ENCODE measurements at places on chromosomes 6 and 20.

GRCh38 chr6:91149246-91149955 lies 562.5 kb upstream of the MAP3K7 start:
- DNase-seq, result no peak

- DNase-seq, result no peak
Observed at GRCh38 chr20:258963-259362, 1.4 kb downstream of the DEFB132 start.

DNA sequence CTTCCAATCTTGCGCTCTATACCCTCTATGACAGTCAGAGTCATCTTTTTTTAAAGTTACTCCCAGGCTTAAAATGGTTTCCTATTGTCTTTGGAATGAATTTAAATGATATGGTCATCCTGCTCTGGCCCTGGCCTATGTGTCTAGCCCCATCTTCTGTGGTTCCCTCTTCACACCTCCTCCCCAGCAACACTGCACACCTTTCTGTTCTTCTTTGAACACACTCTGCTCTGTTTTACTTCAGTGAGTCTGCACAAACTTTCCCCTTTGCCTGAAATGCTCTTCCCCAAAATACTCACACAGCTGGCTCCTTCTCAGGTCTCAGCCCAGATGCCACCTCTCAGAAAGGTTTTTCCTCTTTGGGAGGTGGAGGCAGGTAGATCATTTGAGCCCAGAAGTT lies 132.7 kb downstream of the FYN start:
- no peak for DNase-seq

GRCh38 chr20:21511850-21512633 lies 1.8 kb downstream of the NKX2-2 start:
- DNase-seq, result no peak

- DNase-seq, result no peak
Observed at GRCh38 chr6:15575357-15576033, 87.3 kb downstream of the DTNBP1 start.

DNA sequence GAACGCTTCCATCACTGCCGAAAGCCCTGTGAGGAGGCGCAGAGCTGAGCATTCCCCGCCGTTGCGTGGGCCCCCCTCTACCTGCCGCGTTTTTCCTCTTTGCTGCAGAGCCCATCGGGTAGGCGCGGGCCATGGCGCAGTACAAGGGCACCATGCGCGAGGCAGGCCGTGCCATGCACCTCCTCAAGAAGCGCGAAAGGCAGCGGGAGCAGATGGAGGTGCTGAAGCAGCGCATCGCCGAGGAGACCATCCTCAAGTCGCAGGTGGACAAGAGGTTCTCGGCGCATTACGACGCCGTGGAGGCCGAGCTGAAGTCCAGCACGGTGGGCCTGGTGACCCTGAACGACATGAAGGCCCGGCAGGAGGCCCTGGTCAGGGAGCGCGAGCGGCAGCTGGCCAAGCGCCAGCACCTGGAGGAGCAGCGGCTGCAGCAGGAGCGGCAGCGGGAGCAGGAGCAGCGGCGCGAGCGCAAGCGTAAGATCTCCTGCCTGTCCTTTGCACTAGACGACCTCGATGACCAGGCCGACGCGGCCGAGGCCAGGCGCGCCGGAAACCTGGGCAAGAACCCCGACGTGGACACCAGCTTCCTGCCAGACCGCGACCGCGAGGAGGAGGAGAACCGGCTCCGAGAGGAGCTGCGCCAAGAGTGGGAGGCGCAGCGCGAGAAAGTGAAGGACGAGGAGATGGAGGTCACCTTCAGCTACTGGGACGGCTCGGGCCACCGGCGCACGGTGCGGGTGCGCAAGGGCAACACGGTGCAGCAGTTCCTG lies 693 bp downstream of the FAM50B start:
- DNase-seq, result no peak

DNA sequence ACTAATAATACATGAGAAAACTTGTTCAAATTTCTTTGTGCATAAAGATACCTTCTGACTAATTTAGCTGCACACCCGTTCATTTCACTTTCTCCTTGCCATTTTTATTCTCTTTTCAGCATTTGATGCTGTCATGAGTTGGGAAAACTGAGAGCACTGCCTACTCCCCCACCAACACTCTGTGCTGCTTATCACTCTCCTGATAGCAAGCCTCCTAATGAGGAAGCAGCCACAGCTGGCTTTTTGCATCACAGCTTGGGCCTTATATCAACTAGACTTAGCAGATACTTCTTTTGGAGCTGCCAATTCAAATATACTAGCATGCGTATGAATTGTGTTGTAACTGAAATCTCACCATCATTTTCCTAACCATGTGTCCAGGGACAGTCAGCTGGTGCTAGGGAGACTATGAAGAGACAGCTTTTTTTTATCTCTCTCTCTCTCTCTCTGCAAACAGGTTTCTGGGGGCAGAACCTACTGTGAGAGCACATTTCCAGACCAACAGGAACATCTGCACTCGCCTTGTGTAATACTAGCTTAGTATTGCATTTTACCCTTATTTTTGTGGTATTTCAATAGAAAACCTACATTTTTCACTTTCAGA lies 699.0 kb downstream of the KHDRBS2 start:
- DNase-seq, result no peak

- no peak for DNase-seq
Observed at GRCh38 chr20:51769976-51770615, 1.9 kb upstream of the ATP9A start.

GRCh38 chr6:42279966-42280629 lies 62.4 kb upstream of the MRPS10 start:
- DNase-seq, result no peak

DNA sequence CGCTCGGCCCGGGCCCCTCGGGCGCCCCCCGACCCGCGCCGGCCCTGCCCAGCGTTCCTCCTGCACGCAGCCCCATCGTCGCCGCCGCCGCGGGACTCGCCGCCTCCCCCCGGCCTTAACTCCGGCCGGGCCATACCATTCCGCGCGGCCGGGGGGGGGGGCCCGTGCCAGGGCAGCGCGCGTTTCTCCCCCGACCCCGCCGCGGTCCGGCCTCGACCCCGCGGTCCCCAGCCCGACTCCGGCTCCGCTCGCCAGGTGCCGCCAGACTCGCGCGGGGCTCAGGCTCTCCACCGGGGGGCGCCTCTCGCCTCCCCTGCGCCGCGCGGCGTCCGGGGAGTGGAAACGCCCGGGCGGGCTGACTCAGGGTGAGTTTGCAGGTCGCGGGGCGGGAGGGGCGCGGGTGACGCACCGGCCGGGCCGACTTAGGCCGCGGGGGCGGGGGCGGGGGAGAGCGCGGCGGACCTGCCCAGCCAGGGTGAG lies at the start of gene SRXN1:
Gene SRXN1, minus strand, starts transcription at position 91 of the 480 bp plus-strand sequence. Its CDS starts 15 bp downstream, at position 76.
- peak; percentile 85 for DNase-seq

GRCh38 chr6:46690911-46691451 lies 3.3 kb downstream of the TDRD6 start:
- DNase-seq, result no peak

- no peak for DNase-seq
Observed at GRCh38 chr20:32920066-32920465, 61.3 kb downstream of the EFCAB8 start.

DNA sequence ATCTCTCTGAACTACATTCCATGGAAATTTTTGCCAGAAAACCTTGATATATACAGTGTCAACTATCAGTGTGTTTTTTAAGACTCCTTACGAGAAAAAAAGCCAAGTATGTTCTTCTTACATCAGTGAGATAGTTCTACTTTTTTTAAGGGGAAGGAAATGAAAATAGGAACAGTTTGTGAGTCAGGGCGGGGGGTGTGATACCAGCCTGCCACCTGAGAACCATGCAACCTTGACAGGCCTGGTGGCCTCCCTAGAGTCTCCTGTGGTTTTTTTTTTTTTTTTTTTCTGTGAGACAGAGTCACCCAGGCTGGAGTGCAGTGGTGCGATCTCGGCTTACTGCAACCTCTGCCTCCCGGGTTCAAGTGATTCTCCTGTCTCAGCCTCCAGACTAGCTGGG lies 96.3 kb upstream of the GCM1 start:
- DNase-seq, result peak; percentile 17

DNA sequence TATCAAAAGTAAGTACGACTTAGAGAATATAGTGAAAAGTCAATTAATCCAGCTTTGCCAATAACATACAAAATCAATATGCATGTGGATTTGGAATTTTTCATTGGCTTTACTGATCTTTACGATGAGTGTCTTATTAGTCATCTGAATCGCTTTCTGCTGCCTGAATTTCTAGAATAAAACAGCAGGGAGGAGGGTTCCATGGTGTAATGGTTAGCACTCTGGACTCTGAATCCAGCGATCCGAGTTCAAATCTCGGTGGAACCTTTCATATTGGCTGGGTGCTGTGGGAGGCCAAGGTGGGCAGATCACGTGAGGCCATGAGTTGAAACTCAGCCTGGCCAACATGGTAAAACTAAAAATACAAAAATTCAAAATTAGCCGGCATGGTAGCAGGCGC lies 448.8 kb downstream of the RNF144B start:
- no peak for DNase-seq

GRCh38 chr6:20413826-20414225 lies 12.1 kb downstream of the E2F3 start:
- DNase-seq, result no peak

DNA sequence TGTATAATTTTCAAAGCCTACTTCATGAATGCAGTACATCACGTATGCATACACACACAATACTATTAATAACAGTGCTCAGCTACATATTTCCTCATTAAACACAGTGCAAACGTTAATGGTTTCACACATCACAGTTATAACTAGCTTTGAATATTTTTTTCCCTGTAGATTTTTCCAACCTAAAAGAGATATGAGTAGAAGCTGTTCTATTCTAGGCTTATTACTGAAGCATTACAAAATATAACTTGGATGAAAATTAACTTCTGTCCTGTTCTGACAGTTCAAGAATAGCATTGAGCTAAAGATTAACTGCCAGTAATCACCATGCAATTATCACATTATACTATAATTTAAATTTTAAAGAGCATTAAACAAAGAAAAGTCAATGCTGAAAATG lies 6.2 kb downstream of the LMBRD1 start:
- no peak for DNase-seq

DNA sequence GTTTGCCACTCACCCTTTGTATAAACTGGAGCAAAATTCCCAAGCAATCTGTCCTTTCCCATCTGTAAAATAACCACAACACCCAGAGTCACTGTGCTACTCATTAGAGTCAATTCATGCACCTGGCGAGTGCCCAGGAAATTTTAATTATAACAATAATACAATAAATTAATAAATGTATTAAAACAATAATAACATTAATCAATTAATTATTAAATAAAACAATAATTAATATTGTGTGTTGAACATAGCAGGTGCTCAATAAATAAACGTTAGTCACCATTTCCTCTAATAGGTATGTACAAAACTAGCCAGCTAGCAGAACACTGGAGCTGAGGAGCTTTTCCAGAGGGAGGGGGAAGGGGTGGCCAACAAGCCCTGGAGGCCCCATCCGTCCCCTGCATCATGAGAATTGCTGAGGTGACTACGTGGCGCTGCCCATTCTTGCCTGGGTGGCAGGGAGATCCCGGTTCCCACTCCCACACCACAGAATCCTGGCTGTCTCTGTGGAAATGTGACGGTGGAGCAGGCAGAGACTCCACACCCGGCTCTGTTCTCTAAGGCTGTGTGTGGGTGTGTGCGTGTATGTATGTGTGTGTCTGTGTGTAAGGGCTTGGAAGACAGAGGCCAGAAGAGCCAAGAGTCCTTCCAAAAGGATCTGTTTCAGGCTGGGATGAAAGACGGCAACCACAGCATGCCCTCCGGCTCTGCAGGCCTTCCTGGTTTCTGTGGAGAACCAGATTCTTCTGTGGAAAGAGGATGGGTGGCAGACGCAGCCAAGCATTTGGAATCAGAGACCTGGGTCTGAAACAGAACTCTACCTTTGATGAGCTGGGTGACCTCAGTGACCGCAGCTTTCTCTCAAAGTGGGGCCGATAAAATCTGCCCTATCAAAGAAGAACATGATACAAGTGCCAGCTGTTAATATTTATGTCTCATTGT lies 18.8 kb upstream of the EZR start:
- no peak for DNase-seq

DNA sequence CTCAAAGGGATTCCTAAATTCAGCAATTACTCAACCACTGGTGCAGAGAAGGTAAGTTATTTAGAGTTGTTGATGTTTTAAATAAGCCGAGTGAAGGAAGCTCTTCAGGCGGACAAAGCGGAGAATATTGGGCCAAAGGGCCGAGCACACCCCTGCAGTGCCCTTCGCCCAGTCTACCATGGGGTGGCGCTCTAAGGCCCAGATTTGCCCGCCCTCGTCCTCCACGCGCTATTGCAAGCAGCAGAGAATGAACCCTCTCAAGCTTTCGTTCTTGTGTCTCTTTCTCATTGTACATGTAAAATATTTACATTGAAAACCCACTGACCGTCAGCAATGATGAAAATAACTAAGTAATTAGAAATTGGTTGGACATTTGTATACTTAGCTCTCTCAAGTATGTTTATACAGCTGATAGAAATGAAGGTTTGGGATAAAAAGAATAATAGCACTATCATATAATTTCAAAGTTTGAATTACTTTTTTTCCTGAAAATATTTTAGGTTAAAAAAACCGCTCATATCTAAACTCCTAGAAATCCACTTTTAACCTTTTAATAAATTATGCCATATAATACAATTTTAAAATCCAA lies 195.0 kb upstream of the CEP162 start:
- DNase-seq, result no peak

GRCh38 chr6:150905769-150906168 lies 40.3 kb downstream of the MTHFD1L start:
- DNase-seq, result no peak

GRCh38 chr20:53883098-53883911 lies 187.1 kb downstream of the BCAS1 start:
- peak; percentile 52 for DNase-seq

GRCh38 chr6:22320750-22321149 lies 23.9 kb upstream of the PRL start:
- DNase-seq, result no peak

DNA sequence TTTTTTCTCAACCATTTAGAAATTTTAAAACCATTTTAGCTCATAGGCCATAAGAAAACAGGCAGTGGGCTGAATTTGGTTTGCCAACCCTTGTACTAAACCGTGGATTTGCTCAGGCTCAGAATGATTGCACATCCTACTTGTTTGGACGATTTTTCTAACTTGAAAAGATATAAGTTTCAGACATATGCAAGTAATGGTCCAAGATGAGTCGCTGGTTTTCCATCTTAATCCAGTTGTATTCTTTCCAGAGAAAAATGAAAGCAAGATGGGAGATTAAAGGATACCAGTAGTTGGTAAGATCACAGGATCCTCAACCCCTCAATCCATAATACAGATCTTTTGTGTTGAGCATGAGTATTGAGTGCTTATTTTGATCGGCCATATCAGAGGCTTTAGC lies 250.9 kb downstream of the TINAG start:
- DNase-seq, result no peak
